Stimulated activated CD8-positive, alpha-beta memory T cell treated with anti-CD3 and anti-CD28 coated beads, Interleukin-7, amount 100 ng/mL, for 1 hour (primary cell): ENCODE measurements at places on chromosomes 7 and 10.

DNA sequence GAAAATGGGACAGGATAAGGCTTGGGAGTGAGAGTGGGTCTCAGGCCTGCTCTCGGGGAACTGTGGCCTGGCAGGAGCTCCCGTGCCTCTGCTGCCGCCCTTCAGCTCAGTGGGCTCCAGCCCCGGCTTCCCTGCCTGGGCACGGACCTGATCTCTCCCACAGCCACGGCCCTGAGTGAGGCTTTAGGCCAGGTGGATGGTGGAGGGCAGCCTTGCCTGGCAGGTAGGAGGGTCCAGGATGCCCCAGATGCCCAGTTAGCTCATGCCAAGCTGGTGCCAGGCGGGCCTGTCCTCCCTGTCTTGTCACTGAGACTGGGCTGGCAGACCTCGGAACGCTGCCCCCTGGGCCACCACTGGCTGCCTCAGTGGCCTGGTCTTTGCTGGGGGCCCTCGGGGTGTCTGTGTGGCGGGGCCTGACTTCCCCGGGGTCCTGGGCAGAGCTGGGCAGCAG lies 116.6 kb downstream of the INPP5A start:
- DNase-seq, result no peak

DNA sequence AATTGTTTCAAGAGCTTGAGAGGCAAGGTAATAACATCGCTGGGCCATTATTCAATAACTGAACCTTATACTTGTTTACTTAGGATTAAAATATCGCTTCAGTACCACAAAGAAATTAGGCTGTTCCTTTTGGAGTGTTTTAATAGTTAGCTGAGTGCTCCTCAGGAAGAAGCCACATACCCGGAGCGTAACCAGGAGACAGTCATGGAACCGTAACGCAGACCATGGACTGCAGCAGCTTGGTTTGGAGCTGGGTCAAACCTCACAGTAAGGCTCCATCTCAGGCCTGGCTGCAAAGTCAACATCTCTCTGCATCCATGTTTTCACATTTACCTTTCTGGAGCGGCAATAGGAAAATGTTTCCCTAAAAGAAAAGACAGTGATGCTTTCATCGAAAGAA lies 599.0 kb downstream of the TNS3 start:
- DNase-seq, result no peak

DNA sequence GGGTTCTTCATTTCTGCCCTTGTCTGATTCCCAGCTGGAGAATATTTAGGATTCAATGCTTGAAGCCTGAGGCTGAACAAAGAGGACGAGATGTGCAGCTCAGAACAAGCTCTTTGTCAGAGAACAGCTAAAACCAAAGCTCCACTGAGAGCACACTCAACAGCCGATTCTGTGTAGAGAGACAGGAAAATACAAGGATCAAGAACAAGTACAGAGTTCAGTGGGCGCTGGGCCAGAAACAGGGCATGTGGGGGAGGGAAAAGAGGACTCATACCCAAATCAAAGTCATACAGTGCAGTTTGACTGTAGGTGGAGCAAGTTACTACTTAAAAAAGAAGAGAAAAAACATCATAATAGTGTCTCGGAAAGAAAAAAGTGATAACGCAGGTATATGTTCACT lies at the start of gene AGMO:
Gene AGMO, minus strand, starts transcription at position 181 of the 400 bp plus-strand sequence.
- DNase-seq, result no peak

DNA sequence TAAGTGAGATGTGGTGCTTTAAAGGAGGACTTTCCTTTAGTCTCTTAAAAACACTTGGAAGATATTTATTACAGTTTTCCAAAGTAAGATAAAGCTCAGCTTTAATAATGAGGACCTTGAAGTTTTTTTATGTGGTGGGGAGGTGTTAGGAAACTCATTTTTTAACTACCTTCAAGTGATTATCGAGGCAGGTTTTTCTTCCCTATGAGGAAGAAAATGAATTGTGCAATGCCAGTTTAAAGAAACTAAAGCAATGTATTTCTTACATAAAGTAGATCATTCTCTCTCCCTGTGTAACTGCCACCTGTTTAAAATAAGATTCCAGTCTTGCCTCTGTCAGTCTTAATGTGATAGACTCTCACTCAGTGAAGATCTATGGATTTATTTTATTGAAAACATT lies 27.9 kb downstream of the ZEB1 start:
- DNase-seq, result no peak

DNA sequence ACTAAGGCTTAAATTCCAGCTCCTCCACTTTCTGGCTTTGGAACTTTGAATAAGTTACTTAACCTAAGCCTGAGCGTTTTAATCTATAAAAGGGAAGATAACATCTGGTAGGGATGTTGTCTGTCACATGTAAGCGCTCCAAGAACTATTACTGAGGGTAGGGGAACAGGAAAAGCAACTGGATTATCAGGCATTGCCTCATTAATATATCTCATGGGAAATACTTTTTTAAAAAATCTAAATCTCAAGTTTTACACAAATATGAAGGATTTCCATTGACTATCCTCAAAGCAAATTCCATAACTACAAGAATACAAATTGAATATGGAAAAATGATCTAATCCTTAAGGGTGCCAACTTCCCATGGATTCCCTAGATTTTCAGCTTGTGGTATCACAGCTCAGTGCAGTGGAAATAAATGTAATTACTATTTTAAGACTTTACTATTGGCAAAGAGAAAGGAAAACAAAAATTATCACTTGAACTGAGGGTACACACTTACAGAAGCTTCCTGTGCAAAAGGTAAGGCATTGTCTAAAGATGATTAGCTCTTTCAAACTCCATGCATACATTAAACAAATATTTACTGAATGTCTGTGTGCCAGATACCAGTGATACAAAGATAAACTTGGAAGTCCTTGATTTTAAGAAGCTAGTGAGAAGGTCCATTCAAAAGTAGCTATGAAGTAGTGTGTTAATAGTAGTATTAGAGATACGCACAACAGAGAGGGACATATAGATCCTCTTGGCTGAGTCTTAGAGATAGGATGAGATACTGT lies 38.4 kb downstream of the NT5C2 start:
- no peak for DNase-seq

DNA sequence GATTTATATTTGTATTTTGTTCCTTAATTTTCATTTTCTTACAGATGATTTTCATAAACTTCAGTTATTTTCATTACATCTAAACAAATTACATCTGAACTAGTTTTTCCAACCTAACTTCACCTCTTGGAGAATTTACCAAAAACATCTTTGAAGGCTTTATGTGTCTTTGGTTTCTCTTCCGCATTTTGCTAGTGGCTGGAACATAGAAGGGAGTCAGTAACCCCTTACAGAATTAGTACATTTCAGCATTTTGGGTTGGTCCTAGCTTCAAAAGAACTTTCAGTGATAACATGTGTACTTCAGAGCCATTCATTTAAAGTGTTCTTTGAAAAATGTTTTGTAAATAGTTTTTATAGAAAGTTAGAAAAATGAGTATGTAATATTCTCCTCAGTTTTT lies 169.8 kb upstream of the MTPN start:
- no peak for DNase-seq

DNA sequence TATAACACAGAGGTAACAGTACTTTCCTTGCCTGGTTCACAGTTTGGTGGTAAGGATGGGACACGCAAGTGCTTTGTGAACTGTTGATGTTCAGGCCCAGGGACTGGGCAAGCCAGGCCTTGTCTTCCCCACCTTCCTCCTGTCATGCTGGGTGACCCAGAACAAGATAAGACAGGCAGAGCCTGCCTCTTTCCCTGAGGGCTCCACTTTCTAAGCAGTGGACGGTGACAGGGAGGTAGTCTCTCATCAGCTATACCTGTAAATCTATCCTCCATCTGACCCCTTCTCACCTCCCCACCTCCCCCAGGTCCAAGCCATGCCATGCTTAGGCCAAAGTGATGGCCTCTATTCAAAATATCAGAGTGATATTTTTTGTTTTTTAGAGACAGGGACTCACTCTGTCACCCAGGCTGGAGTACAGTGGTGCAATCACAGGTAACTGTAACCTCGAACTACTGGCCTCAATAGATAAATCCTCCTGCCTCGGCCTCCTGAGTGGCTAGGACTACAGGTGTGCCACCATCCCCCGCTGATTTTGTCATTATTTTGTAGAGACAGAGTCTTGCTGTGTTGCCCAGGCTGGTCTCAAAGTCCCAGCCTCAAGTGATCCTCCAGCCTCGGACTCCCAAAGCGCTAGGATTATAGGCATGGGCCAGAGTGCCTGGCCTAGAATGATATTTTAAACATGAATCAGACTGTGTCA lies 42.8 kb downstream of the PDLIM1 start:
- no peak for DNase-seq

DNA sequence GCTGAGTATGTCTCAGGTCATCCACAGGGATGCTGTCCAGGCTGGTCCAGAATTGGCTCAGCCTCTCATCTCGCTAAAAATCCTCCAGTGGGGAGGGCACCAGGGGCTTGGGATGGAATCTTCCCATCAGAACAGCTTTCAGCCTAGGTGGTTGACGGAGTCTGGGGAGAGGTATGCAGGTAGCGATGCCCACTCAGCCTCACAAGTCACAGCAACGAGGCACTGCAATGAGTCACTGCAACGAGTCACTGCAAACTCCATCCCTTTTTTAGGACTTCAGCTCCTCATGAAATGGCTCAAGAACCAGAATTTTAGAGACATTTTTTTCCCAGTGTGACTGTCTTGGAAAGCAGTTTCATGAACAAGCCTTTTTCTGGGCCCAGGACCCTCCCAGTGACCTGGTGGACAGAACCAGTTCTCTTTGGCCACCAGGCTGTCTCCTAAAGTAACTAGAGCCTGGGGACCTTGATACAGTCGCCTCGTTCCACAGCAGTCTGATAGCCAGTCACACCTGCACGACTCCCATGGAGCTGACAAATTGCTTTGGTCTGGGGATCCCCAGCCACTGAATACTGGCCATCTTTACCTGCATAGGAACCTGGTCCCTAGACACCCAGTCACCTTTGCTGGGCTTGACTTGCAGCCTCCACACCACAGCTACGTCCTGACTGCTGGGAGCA lies 41.3 kb upstream of the PPP2R2D start:
- no peak for DNase-seq

DNA sequence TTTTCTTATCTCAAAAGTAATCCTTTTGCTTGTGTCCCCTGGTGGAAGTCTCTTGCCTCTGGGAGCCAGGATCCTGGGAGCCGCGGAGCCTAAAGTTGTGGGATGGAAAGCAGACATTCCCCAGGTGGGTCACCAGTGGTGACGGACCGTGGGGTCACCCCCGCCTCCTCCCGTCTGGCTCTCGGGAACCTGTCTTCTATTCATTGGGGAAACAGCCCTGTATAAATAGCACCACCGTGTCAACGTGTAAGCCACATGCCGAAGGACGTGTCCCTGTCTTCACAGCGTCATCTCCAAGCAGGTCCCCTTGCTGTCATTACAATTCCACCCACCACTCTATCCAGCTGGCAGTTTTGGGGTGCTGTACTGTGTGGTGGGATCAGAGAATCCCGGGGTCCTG lies 87.5 kb downstream of the ELFN1 start:
- no peak for DNase-seq

DNA sequence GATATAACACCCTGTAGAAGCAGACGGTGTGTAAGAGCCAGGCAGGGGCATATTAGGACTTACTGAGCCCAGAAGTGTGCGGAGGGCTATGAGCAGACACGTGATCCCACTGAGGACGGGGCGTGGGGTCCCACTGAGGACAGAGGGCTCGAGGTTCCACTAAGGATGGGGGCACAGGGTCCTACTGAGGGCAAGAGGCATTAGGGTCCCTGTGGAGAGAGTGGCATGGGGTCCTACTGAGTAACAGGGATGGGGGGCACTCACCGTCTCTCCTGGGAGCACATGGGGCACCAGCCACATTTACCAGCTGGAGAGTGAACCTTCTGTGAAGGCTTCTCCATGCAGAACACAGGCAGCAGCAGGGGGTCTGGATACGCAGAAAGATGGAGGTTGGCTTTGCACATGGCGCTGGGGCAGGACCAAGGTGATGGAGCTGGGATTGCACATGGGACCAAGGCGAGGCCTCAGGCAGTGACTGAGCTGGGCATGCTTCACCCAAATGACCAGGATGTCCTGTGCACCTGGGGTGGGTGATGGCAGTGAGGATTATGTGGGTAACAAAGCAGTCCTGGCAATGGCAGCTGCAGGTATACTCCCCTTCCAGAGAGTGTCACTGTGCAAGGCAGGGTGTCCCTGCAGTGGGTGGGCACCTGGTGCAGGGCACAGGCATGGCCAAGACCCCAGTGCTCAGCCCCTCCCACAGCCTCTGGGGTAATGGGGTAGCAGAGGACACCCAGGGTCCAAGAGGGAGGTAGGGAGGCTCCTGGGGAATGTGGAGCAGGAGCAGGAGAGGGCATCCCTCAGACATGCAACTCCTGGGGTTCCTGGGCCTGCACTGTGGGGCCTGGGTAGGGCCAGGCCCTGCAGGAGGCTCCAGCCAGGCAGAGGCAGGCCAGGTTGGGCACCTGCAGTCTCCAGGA lies 278.1 kb downstream of the TCERG1L start:
- DNase-seq, result no peak

- no peak for DNase-seq
Observed at GRCh38 chr10:104824380-104825006, 183.4 kb downstream of the SORCS3 start.

DNA sequence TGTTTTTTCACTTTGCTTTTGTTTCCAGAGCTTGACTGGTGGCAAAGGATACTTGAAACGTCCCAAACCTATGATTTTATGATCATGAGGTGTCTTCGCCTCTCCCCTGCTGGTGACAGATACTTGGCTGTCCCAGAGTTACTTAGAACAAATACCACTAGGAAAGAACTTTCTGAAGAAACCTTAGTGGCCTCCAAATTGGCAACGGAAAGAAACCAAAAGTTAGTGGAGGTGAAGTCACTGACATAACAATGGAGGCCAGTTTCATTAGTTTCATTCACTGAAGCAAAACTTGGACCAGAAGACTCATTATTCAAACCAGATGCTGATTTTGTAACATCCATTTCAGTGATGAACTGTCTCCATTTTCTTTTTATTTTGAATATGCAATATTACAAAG lies 68.6 kb downstream of the JAZF1 start:
- DNase-seq, result no peak

- DNase-seq, result no peak
Observed at GRCh38 chr7:22998519-22998896, 15.4 kb downstream of the HYCC1 start.

GRCh38 chr10:113093188-113094113 lies 143.4 kb downstream of the TCF7L2 start:
- no peak for DNase-seq

GRCh38 chr10:20040012-20040411 lies 223.8 kb downstream of the PLXDC2 start:
- DNase-seq, result no peak

- no peak for DNase-seq
Observed at GRCh38 chr7:142546452-142546851, 202.8 kb upstream of the PRSS1 start.

DNA sequence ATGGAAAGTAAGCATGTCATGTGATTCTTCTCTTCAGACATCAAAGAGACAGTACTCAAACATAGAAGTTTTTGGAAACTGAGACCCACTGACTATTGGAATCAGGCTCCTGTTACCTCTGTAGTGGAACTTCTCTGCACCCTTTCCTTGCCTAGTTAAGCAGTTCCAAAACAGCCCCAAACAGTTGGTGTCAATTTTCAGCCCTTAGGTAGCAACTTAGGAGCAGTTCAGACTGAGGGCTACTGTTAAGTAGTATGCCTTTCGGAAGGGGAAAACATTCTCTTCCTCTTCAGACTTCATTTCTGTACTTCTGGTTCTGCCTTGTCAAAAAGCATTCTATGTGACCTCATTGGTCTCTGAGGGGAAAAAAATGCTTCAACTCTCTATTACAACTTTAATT lies 85.7 kb downstream of the ZNF277 start:
- no peak for DNase-seq
